MG63 (cell line): ENCODE measurements at places on chromosomes 6 and 20.

- DNase-seq: no peak
Measured at GRCh38 chr20:33103556-33103955, 24.1 kb downstream of the BPIFB4 start.

DNA sequence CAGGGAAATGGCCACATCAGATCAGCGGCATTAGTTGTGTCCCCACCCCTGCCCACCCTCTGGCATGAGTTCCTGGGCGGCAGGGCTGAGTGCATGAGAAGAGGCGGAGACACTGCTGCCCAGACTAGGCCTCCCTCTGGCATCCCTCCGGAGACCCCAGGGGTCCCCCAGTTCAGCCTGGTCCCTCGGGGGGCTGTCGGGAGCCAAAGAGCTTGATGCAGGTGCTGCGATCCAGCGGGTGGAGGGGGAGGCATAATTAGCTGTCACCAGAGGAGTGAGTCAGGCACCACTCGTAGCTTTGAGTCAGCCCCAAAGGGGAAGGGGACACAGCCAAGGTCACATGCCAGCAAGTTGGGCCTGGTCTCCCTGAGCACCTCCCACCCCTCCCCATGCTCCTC, 34.5 kb downstream of the DLGAP4 start:
- DNase-seq: no peak

GRCh38 chr6:165760803-165761185, 97.8 kb upstream of the PDE10A start:
- DNase-seq: no peak

DNA sequence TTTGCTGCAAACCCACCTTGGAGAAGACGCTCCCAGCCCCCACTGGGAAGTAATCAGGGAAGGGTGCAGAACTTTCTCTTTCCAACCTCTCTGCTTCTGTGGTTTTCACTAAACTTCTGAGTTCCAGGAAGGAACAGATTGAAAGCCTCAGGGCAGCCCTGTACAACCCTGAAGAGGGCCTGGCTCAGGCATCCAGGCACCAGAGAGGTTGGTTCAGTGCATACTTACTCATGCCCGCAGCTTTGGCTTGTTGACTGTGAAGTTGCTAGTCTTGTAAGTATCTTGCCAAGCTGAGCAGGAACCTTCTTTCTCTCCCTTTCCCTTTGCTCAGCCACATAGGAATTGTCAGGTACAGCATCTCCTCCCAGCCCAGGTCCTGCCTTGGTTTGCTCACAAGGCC, 272.2 kb upstream of the FOXQ1 start:
- DNase-seq: no peak

DNA sequence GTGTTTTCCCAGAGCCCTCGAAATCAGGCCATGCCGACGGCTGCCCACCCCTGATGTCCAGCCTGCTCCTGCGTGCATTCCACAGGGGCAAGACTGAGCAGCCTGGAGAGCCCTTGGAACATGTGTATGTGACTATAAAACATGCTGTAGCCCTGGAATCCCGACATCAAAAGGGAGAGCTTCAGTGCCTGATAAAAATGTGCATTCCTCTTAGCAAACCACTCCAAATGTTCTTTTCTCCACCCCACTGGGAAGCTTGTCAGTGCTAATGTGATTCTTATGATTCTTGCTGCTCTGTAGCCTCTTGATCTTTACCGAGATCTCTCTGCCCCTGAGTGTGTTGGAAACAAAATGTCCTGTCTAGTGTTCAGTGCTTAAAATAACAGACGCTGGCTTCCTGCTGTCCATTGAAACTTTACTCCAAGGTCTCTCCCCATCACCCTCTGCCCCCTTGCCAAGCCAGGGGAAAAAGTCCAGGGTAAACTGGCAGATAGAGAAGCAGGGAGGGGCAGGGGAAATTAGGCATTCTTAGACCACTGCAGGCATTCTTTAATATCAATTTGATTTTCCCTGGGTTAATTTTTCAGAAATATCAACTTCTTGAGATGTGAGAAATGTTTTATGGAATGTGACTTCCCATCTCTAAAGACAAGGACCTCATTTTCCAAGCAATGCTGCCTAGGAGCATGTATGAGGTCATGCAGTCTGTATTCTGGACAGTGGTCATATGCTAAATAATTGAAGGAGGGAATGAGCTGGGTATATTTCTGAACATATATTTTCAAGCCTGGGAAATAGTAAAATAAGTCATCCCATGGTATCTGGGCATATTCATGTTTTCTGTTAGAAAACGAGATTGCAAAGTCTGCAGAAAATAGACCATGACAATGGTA, 73.8 kb upstream of the ISM1 start:
- no peak for DNase-seq

- DNase-seq: no peak
Measured at GRCh38 chr6:71533939-71534379, 245.3 kb downstream of the OGFRL1 start.

GRCh38 chr6:5762561-5762968, 244.2 kb downstream of the NRN1 start:
- no peak for DNase-seq

GRCh38 chr6:150271501-150272263, 97.1 kb upstream of the IYD start:
- DNase-seq: no peak

- DNase-seq: no peak
Measured at GRCh38 chr6:5341845-5342244, 80.5 kb downstream of the FARS2 start.

DNA sequence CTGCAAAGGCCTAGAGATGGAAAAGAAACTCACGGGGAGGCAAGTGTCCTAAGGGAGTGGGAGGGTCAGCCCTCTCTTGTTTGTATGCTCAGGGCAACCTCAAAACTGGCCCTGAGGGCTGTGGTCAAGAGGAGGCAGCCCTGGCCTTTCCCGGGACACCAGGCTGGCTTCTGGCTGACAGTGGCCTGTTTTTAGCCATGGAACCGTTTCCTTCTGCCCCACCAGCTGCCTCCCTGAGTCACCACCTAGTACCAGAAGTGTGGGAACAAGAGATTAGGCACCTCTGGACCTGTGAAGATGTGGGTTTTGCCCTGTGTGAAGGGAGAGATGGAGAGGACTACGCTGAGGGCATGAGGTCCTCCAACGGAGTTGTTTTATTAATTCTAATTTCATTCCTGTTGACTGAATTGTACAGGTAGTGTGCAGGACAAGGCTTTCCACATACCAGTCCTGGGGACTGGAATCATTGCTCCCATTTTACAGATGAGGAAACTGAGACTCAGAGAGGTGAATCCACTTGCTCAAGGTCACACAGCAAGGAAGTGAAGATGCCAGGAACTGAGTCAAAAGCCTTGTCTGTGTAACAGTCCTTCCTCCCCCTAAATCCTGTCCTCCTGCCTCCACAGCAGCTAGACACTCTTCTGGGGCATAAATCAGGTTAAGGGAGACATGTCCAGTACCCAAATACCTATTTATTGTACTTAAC, 5.5 kb downstream of the FOXS1 start:
- no peak for DNase-seq

- no peak for DNase-seq
Measured at GRCh38 chr20:63828951-63829350, 2.1 kb downstream of the ZBTB46 start.

GRCh38 chr20:32036716-32037485, 15.1 kb upstream of the HCK start:
- no peak for DNase-seq

DNA sequence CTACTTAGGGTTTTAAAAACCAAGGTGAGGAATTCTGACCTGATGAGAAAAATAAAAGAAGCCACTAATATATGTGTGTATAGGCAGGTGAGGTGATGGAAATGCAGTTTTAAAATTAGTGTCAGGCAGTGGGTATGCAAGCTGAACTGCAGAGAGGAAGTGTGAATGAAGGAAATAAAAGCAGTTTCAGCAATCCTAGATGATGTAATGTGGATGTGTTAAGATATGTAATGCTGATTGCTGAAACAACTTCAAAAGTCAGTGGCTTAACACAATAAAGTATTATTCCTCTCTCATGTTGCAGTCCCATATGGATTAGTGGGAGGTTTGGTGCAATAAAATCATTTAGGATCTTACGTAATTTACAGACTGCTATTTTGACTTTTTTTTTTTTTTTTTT, 119.9 kb upstream of the ASCC3 start:
- DNase-seq: no peak

- no peak for DNase-seq
Measured at GRCh38 chr6:29720863-29721262, 2.4 kb upstream of the HLA-F start.

- peak; percentile 43 for DNase-seq
Measured at GRCh38 chr6:31402324-31403282, 792 bp upstream of the MICA start.

- DNase-seq: no peak
Measured at GRCh38 chr6:13831615-13832014, 17.3 kb upstream of the MCUR1 start.

DNA sequence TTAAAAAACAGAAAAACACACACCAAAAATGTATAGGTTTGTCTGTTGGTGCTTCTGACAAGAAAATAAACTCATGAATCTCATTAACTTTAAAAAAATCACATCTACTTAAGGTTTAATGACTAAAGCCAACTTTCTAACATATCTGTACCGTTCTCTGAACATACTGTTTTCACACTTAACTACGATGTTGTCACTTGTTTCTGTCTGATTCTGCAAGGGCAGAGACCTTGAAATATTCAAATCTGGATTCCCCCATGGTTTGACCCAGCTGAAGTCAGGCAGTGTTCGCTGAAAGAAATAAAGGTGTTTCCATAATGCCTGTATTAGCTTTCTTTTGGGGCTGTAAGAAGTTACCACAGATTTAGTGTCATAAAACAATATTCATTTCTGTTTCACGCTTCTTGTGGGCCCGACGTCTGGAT, 2.7 kb upstream of the ASXL1 start:
- no peak for DNase-seq

DNA sequence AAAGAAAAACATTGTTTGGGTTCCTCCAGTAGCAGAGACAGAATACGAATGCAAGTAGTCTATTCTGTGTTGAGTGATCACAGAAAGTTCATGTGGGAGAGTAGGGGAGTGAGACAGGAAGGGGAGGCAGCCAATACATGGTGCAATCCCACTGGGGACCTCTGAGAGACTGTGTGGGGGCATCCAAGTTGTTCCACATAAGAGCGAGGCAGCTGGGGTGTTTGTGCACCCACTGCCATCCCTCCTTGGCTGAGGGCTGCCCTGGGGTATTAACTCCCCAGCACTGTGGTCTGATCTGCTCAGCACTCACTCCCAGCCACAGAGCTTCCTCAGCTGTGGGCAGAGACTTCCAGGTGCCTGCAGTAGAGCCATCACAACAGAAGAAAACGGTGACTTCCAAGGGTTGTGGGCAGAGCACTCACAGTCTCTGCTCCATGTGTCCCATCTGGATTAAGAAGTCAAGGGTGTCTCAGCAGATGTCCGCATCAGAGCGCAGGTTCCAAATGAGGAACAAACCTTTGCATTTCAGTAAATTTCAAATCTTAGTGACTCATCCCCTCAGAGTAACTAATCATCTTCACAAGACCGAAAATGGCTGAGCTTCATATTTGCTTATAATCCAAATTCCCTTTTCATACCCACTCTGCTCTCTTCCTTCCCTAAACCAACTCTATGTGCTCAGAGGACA, 101.9 kb upstream of the NAA20 start:
- DNase-seq: no peak

DNA sequence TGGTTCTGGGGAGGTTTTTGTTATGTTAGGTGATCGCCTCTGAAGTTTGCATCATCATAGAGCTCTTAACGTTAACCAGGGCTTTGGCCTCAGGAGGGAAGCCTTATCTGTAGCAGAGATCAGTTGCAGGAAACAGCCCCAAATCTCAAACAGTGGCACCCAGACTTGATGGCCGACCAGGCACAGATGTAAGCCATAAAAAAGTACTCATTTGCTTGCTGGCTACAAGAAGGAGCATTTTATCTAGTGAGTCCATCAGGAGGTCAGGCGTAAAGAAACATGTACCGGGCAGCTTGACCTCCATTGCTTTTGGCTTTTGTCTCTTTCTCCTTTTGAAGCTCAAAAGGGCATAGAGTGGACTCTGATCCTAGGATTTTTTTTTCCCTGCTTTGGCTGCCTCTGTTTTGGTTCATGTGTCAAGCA, 122.3 kb downstream of the CCDC170 start:
- DNase-seq: no peak

GRCh38 chr6:165662749-165663376, at the start of gene PDE10A:
Gene PDE10A (minus strand): TSS chr6:165663241. CDS start chr6:165662811, 430 bp downstream.
- peak; percentile 54 for DNase-seq

- DNase-seq: no peak
Measured at GRCh38 chr20:32941155-32941885, 62.9 kb downstream of the SUN5 start.

- no peak for DNase-seq
Measured at GRCh38 chr6:31479933-31480535, 17.9 kb upstream of the MICB start.

GRCh38 chr20:32896521-32897280, 38.0 kb downstream of the EFCAB8 start:
- DNase-seq: no peak

- no peak for DNase-seq
Measured at GRCh38 chr6:259901-260508, 32.3 kb upstream of the DUSP22 start.

GRCh38 chr6:38646166-38646878, 6.6 kb upstream of the BTBD9 start:
- no peak for DNase-seq

DNA sequence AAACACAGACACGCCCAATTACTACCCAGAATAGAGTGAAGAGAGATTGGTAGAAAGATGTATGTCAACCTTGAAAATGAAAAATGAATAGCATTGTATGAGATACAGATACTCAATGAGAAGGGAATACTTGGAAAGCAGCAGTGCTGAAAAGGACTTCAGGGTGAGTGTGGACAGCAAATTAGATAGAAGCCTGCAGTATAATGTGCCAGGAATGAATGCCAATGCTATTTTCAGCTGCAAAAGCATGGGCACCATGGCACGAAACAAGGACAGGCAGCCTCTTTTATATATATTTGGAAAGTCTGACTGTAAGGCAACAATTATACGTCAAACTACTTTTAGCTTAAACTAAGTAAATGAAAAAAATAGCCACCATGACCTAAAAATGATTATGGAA, 118.2 kb downstream of the PTCHD4 start:
- peak; percentile 6 for DNase-seq

DNA sequence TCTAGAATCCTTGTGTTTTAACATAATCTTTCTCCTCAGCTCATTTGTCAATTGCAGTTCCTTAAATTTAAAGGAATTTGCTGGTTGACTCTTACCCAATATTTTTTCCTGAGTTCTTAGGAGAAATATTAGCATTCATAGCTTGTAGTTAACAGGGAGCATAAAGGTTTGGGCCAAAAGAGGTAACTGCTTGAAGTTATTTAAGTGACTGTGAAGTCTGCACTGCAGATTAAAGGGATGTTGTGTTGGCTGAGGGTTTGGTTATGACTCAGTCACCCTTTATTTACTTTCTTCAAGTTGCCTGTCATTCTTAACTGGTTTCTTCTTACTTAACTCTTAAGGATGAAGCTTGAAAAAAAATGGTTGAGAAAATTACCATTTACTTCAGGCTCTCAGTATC, 220.3 kb upstream of the LAMP5 start:
- DNase-seq: peak; percentile 31

DNA sequence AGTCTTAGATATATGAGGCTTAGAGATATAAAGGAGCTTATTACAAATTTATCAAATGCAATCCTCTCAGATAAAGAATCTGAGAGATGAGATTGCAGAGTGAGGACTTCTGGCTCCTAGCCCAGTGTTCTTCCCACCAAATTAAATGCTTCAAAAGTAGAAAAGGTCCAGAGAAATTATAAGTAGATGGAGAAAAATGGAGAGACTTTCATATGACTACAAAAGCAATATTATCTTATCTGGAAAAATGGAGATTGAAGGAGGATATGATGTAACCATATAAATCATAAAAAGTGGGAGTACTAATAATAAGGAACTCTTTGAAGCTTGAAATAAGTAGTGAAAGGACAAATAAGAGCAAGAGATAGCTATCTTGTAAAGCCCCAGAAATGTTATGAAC, 2.8 kb downstream of the KCTD20 start:
- DNase-seq: no peak

- DNase-seq: no peak
Measured at GRCh38 chr20:50412069-50412468, 98.1 kb upstream of the PTPN1 start.
